ENCODE measurements at places on chromosomes 1 and 21.

GRCh38 chr1:77983997-77984355 is 5.1 kb upstream of the FUBP1 start:
- DNase-seq: no peak

DNA sequence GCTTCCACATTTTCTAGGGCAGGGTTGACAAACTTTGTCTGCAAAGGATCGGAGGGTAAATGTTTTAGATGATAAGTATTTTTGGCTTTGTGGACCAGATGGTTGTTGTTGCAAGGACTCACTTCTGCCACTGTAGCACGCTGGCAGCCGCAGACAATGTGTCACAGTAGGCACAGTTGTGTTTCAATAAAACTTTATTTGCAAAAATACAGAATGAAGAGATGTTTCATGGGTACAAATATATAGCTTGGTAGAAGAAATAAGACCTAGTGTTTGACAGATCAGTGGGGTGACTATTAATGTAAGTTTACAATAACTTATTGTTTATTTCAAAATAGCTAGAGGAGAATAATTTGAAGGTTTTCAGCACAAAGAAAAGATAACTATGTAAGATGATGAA is 127.8 kb downstream of the GRIK3 start:
- DNase-seq: no peak

DNA sequence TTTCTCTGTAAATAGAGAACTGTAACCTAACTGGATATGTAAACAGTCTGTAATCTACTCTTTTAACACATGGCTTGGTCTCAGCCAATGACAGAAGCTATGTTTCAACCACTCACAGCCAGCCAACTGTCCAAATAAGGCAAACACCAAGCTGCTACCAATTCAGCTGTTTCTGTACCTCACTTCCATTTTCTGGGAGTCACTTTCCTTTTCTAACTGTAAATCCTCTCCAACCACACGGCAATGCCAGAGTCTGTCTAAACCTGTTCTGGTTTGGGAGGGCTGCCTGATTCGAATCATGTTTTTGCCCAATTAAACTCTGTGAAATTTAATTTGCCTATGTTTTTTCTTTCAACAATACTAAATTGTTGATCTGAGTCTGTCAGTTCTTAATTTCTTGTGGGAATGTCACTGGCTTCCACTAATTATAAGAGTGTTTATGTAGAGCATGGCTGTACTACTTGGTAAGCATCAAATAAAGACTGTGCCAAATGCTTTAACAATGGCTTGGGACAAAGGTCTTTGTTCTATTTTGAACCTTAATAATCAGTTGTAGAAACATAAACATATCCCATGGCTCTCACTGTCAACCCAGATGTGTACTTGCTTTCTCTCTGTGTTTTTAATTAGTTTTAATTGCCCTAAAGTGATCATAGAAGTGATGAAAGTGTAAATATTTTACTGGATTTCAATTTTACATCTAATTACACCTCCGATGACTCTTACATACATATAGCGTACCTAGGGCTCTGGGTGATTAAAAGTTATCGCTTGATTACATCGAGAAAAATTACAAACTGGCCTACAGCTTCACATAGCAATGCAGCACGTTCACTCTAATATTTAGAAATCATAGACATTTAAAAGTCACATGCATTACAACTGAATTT is 1144.6 kb upstream of the TMPRSS15 start:
- DNase-seq: no peak

GRCh38 chr1:202037706-202038296 is 27.4 kb downstream of the ELF3 start:
- DNase-seq: no peak

GRCh38 chr1:161044908-161045735 is 655 bp downstream of the USF1 start:
- DNase-seq: peak; percentile 33

- DNase-seq: no peak
These were observed 26.5 kb upstream of the SLC35A3 start for GRCh38 chr1:99943223-99943794.

DNA sequence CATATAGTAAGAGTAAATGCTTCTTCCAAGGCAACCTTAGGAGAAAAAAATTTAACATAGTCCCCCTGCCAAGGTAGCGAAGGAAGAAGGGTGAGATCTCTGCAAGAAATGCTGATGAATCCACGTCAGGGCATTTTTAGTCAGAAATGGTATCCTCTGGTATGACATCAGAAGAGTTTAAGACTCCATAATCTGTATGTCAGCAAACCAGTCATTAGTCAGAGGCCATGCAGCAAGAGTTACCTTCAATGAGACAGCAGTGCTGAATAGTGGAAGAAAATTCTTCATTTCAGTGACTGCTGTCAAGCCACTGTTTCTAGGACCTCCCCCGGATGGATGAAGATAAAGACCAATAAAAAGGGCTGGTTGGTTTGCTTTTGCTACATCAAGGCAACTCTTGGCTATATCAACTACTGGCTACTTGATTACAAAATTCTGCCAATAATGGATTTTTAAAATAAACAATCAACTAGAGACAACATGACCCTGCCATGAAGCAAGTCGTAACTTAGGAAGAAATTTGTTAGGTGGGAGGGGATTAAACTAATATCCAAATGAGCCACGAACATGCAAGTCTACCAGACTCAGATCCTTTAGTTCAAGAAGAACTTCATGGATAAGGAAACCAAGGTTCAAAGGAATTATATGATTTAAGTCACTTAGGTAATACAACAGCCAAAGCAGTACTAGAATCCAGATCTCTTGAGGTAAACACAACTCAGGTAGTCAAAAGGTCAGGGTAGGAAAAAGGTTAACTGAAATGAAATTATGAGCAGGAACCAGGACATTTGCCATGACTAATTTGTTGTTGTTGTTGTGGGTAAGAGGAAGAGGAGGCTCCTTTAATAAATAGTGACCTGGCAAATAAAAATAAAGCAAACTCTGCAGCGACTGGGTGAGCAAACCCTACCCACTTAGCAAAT is 25.6 kb upstream of the GUCA2A start:
- DNase-seq: no peak

DNA sequence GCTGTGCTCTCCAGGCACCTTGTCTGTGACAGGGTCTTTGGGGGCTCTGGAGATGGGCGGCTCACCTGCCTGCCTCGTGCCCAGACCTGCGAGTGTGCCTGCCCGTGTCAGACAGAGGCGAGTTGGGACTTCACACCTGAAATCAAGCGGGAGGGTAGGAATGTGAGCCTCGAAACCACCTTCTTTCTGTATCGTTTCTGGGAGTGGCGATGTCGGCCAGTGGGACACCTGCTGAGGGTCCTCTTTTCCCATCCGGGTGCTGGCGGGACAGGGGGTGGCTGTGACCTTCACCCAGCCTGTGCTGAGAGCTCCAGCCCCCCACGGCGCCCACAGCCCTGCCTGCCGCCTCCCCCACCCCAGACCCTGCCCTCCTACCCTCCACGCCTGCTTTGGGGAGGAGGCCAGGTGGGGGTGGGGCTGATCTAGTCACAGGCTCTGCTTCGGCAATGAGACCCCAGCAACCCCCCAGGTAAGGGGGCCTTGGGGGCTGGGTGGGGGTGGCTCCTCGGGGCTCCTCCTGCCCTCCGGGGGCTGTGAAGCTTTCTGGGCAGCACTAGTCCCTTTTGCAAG is 15.6 kb upstream of the FAAP20 start:
- DNase-seq: no peak

DNA sequence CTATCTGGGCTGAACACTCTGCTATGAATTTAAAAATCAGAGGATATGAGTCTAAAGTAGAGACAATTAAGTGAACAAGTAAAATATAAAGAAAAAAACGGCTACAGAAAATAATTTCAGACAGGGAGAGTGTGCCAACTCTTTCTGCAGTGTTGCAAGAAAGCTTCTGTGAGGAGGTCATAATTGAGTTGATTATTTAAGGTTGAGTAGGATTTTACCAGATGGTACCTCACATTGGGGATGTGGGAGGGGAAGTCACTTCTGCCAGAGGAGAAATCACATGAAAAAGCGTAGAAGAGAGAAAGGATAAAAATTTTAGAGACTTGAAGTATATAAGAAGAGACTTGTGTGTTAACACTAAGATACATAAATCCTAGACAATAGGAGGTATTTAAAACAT is 238.0 kb upstream of the NCAM2 start:
- DNase-seq: no peak

- DNase-seq: no peak
These were observed 47.7 kb downstream of the CDC42BPA start for GRCh38 chr1:227270554-227270953.

GRCh38 chr21:33286076-33286475 is 19.9 kb downstream of the IL10RB start:
- DNase-seq: no peak

- no peak for DNase-seq
These were observed 2.5 kb downstream of the KIF21B start for GRCh38 chr1:201020721-201021629.

DNA sequence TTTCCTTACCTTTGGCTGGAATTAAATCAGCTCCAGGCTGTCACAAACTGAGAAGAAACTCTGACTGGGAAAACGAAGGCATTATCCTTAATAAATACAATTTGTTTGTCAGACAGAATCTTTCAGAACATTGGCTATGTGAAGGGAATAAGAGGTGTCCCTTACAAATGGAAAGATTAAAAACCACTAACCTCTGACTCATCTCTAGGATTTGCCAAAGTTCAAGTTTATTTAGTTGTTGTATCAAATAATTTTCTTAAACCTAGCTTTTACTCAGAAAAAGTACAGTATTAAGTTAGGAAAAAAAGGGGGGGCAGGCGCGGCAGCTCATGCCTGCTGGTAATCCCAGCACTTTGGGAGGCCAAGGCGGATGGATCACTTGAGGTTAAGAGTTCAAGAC is 15.7 kb downstream of the SERTAD4 start:
- DNase-seq: no peak

DNA sequence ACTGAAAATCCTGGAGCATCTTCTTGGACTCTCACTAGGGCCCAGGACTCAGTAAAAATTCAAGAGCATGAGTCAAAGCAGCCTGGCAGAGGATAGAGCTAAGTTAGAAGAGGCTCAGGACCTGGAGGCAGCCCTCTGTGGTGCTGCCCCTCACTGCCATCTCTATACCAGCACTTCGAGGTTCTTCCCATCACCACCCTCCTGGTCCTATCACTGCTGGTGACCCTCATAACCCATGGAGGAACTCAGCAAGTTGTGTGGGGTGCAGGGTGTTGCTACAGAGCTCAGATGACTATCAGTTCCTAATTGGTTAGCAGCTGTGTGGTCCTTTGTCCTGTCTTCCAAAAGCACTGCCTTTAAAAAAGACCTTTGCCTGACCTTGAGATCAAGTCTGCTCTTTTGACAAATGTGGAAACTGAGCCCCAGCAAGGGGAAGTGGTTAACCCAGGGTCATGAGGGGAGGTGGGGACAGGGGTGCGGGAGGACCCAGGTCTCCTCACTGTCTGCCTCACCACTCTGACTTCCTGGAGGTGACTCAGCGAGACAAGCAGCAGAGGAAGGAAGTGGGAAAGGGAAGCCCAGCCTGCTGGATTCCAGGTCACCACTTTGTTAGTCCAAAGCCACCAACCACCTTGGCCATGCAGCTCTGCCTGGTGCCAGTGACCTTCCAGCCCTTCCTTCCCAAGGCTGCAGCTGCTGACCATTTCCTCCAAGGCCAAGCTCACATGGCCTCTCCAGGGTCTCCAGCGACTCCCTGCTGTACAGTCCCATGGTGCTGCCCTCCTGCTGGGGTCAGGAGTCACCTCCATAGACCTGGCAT is 199.4 kb upstream of the EDN2 start:
- no peak for DNase-seq

DNA sequence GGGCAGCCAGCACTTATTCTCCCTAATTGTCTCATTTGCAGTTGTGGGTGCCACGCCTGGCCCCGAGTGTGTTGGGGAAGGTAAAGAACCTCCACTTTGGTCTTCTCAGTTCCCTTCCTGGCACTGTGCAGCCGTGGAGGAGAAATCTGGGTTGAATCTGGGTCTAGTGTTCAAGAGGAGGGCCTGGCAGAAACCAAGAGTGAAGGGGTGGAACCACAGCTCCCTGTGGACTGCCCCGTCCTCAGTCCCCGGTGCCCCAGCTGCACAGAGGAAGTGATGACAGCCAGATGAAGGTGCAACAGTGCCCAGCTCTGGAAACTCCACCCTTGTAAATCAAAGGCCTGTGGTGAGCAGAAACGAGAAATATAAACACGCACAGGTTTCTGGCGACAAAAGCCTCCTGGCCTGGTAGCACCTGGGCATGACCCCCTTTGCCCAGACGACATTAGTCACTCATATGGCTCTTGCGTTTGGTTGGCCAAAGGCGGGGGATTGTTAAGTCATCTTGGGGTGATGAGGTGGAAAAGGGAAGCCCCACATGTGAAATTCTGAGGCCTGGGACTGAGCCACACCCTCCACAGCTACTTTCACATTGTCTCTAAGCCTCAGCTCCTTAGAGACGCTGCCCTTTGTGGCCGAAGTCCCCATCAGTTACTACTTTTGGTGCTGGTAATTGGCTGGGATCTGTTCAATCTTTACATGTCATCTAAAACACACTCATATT is 4.2 kb upstream of the ECE1 start:
- DNase-seq: peak; percentile 68

GRCh38 chr1:66240491-66241484 is 293.2 kb upstream of the SGIP1 start:
- no peak for DNase-seq

DNA sequence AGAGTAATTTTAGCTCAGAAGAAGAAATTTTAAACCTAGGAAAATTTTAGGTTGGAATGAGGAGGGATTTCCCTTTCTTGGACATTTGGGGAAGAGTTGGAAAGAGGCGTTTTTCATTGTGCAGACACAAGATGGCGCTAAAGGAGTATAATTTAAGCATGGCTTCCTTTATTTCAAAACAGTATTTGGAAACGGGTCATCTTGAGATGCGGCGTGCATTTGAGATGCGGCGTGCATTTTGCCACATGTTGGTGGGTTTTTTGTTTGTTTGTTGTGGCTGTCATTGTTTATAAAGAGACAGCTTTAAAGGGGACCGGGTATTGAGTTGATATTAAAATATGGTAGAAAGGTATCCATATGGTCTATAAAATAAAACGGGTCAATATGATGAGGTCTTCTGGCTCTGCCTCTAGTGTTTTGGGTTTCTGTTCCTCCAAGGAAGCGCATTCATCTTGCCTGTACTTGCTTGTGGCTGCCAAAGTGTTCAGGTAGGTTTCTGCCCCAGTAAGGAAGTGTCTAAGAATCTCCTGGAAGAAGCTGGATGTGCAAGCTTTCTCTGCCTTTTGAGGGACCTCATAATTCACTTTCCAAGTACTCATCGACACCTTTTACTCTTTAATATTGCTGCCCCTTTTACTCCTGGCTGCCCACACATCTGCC is 210.3 kb downstream of the SLC35F3 start:
- DNase-seq: no peak

DNA sequence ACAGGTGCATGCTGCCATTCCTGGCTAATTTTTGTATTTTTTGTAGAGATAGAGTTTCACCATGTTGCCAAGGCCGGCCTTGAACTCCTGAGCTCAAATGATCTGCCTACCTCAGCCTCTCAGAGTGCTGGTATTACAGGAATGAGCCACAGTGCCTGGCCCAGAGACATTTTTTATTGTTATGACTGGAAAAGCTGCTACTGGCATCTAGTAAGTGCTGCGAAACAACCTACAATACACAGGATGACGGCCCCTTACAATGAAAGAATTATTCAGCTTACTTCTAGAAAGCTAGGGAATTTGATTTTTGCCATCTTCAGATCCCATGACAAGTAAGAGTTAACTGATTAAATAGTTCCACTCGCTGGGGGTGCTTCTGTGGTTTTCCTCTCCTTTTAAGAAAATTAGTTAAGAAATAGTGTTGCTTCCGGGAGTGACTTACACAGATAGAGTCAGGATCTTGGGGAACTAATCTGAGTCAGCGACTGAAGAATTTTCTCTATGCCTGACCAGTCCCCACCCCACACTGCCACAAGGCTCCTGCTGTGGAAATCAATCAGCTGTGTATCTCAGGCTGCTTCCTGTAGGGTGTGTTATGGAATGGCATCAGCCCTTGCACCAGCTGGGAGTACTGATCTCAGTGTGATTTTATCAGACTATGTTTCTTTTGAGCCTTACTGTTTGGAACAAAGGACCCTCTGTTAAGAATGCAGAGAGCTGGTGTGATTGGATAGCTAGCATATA is 93.0 kb upstream of the BMP8A start:
- peak; percentile 13 for DNase-seq
